ENCODE measurements at places on chromosomes 7 and 10. TPM values are rescaled to one million over a fixed set of nuclear protein-coding genes. Genes with fewer than 3 reads are reported as not detected.

DNA sequence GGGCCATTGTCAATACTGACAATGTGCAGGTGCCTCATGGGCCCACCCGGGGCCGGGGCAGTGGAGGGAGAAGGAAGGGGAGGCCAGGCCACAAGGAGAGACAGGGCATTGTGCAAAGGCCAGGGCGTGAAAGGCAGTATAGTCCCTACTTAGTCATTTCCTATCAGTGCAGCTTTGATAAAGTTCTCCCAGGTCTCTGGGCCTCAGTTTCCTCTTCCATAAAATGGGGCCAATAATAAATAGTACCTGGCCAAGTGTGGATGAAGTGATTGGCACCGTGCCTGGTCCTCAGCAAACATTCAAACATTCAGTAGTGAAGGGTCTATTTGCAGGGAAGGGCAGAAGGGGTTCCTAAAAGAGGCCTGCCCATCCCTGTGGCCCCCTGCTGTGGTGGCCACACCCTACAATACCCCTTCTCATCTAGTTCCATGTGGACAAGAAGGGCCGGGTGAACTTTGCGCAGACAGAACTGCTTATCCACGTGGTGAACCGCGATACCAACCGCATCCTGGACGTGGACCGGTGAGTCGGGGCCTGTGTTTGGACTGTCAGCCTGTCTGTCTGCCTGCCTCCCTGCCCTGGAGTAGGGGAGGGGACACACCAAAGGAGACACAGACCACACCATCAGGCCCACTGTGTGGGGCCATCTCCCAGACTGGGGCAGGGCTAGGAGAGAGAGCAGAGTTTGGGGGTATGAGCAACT, 36.9 kb upstream of the VSIR start:
- no peak for DNase-seq

- DNase-seq, result no peak
Measured at GRCh38 chr7:43470110-43470509, 112.8 kb upstream of the STK17A start.

Gene FXYD4
- total RNA-seq, result not detected

DNA sequence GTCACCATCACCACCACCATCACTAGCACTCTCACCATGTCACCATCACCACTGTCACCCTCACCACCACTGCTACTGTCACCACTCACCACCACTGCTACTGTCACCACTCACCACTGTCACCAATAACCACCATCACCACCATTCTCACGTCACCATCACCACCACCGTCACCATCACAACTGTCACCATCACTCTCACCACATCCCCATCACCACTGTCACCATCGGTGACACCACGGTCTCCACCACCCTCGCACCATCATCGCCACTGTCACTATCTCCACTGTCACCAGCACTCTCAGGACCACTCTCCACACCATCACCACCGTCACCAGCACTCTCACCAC, 130.4 kb downstream of the MAD1L1 start:
- DNase-seq, result no peak

GRCh38 chr10:86945361-86946212, 11.8 kb downstream of the MMRN2 start:
- DNase-seq, result no peak

Gene ACTR3C
- total RNA-seq, result 0.44 TPM

DNA sequence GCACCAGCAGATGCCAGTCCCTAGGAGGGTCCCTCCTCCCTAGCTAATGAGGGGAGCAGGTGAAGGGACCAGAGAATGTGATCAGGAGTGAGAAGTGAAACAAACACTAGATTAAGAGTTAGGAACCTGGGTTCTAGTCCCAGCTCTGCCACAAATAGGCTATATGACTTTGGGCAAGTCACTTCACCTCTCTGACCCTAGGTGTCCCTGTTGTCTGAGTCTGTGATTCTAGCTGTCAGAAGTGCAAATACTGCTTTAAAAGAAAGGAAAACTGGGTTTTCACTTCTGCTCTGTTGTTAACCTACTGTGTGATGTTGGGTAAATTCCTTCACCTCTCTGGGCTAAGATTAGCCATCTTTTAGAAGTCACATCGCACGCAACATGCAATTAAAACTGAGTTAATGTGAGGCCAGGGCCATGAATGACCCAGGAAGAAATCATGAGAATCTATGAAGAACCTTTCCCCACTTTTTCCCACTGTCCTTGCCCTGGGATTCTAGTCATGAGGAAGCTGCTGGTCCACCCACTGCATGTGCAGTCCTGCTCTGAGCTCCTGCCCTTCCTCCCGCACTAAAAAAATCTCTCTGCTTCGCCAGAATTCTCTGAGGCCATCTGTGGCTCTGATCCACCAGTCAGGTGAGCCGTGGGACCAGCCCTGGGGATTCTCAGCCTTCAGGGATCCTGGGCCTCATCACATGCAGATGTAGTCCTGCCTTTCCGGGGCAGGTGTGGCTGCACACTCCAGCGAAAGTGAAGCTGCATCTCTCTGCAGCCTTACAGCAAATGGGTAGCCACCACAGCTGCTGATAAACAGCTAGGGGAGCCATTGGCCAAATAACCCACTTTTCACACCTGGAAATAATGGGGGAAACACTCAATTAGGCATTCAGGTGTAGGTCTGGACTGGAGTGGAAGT, 181.7 kb downstream of the PLXNA4 start:
- DNase-seq, result no peak

Gene CPN1
- not detected for total RNA-seq

DNA sequence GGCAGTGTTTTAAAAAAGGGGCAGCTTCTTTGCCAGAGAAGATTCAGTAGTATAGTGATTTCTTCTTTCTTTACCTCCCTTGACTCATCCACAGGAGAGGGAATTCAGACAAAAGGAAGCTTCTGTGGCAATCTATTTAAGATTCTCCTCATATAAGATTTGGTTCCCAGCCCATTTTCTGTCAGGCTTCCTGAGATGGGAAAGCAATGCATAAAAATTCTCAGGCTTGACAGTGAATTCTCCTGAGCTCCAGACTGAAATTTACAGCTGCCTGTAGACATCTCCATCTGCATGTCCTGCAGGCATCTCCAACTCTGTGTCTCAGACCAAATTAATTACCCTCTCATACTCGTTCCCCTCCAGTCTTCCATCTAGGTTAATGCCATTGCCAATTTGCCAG, 72.8 kb downstream of the TSPAN12 start:
- no peak for DNase-seq

GRCh38 chr7:90857603-90858002, 261.5 kb downstream of the CDK14 start:
- DNase-seq, result no peak

DNA sequence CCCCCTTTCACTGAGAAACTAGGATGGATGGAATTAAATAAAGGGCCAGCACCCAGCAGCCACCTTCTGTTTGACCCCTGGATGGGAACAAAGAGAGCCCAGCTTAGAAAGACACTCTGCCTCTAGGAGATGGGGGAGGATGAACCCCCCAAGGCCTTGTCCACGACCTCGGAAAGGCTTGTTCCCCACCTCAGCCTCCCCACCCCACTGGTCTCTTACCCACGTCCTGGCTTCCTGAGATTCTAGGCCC, 9.7 kb downstream of the ITPRIP start:
- DNase-seq, result no peak

DNA sequence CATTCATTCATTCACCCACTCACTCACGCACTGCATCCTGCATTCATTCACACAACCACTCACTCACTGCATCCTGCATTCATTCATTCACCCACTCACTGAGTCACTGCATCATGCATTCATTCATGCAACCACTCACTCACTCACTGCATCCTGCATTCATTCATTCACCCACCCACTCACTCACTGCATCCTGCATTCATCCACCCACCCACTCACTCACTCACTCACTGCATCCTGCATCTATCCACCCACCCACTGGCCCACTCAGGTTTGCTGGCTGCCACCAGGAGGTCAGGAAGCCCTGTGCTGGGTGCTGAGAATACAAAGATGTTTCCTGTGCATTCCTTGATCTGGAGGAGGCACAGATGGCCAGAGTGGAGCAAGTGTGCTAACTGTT, 2.3 kb upstream of the SNX8 start:
- DNase-seq, result no peak

Gene TACR2
- 4.6 TPM for total RNA-seq

Gene PRKAR2B
- total RNA-seq, result 54.0 TPM

DNA sequence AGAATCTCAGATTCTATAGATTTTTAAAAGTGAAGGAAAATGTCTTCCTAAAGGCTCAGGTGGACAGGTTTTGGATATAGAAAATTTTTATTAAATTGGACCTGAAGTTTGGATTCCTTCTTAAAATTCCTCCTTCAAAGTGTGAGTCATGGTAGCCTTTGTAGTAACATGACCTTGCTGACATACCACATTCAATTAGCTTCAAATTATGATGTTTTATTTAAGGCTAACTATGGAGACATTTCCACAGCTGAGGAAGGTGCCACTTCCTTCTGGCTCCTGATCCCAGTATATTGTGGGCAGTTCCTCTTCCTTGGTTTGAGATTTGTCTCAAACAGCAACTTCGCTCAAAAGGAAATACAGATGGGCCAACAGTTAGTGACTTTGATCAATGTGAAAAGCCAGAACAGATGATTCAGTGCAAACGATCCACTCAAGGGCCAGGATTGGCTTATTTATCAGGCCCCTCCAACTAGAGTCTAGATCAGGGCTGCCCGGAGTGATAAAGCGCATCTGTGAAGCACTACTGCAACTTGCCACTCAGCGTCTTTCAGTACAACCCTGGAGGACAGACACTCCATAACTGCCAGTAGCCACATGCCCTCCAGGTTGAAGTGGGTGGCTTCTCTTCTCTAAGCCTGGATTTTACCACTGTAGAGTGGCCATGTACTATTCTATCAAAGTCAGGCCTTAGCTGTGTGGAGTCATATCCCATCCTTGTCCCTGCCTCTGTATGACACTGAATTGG, 573.5 kb downstream of the KIF20B start:
- DNase-seq, result no peak
